ENCODE measurements at places on chromosomes 2 and 18.

- DNase-seq, result no peak
These were observed 31.5 kb downstream of the RBFA start for GRCh38 chr18:80065705-80066104.

DNA sequence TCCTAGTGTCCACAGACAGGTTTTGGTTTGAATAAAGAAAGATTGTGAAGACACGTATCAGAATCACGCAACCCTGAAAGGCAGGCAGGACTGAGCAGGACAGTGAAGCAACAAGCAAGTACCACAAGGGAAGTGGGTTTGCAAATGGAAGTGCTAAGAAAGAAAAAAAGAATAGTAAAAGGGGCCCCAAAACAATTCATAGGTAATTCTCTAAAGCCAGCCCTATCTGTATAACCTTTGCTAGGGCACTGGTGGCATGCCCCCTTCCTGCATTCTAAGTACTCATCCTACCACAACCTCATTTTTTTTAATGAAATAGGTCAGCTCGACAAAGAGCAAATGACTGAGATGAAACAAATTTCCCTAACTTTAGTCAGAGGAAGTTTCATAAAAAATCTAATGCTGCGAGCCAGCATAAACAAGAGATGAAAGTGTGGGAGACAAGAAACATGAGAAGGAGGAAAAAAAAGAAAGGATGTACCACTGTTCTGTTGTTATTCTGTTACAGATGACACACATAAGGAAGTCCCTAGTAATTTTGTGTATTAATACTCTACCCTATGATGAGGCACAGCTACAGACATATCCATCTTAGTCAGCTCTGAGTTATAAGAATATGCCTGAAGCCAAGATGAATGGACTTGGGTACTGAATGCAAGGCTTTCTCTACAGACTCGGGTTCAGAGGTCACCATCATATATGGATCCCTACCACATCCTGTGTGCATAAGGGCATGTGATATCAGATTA lies 32.2 kb downstream of the IKZF2 start:
- peak; percentile 73 for DNase-seq

DNA sequence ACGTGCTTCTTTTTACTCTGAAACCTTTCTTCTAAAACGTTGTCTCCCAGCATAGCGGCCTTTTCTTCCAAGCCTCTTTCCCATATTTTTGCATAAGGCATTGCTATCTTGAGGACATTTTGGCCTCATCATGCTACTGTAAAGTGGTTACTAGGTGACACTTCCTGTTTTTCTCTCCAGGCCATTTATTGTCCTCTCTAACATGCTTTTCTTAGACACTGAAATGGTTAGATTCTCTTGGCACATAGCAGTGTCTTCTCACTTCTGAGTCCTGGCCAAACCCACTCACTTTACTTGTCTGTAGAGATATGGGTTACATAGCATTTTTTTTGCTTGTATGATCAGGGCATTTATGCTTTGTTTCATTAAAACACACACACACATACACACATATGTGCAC lies 50.1 kb upstream of the KCNH7 start:
- DNase-seq, result no peak

DNA sequence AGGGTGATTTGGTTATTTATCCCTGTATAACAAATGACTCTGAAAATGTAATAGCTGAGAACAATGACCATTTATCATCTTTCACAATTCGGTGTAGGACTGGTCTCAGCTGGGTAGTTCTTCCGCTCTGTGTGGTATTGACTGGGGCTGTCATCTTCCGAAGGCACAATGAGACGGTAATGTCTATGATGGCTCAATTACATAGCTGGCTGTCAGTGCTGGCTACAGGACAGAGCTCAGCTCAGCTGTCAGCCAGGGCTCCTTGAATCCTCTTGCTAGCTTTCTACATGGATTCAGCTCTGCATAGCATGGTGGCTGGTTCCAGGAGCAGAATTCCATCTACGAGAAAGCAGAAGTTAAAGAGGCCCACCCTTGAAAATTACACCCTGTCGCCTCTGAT lies 483.8 kb downstream of the TDRD15 start:
- DNase-seq, result no peak

- DNase-seq, result no peak
These were observed 13.3 kb downstream of the RELCH start for GRCh38 chr18:62200121-62200914.

DNA sequence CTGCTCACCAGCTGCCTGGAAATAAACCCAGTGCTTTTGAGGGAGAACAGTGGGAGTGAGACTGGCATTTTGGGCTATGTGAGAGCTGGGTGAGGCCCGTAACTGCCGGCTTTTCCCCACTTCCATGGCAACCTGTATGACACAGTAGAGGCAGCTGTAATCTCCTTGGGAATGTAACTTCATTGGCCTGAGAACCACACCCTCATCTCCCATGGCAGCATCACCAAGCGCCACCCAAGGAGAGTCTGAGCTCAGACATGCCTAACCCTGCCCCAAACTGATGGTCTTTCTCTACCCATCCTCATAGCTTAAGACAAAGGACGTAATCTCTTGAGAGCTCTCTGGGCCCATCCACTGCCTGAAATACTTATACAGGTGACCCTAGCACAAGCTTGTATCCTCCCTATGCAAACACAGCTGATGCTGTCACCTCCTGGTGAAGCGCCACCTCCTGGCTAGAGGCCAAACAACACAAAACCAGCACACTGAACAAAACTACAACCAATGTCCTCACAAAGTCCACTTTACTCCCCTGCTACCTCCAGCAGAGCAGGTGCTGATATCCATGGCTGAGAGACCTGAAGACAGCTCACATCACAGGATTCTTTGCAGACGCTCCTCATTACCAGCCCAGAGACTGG lies 763.4 kb upstream of the NRXN1 start:
- DNase-seq, result peak; percentile 2

DNA sequence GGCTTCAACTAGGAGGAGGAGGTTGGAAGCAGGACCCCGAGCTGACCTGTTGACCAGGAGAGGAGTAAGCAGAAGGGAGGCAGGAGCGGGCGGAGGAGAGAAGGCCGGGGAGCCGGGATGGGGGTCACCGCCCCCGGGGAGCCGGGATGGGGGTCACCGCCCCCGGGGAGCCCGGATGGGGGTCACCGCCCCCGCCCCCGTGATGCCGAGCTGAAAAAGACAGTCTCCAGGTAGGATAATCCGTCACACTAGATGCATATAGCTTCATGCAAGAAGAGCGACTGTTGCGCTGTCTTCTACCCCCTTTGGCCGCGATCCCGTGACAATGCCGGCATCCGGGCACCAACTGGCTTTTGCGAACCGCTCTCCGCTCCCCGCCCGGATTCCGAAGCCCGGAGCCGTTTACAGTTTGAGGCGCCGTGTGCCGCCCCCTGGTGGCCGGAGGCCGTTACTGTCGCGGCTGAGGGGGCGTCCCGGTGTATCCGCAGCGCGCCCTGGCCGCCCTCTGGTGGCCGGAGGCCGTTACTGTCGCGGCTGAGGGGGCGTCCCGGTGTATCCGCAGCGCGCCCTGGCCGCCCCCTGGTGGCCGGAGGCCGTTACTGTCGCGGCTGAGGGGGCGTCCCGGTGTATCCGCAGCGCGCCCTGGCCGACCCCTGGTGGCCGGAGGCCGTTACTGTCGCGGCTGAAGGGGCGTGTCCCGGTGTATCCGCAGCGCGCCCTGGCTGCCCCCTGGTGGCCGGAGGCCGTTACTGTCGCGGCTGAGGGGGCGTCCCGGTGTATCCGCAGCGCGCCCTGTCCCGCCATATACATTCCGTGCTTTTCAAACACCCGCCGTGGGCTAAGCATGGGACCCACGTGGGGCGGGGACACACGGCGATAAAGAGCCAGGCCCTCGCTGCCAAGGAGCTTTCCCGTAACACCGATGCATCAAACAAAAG lies 89.6 kb downstream of the ACTR3 start:
- peak; percentile 82 for DNase-seq

DNA sequence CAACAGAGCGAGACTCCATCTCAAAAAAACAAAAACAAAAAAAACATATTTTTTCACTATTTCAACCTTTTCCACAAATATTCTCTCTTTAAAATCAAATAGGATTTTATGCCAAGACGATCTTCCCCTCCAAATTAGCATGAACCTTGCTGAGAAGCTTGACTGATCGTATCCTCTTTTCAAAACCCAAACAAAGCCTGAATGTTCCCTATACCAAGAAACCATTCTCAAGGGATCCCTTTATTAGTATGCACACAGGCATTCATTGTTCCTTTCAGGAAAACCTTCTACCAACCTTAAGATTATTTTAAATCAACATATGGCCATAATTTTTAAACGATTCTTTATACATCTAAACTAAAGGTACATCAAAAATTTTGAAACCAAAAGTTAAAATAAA lies 6.3 kb downstream of the SPIRE1 start:
- DNase-seq, result no peak

DNA sequence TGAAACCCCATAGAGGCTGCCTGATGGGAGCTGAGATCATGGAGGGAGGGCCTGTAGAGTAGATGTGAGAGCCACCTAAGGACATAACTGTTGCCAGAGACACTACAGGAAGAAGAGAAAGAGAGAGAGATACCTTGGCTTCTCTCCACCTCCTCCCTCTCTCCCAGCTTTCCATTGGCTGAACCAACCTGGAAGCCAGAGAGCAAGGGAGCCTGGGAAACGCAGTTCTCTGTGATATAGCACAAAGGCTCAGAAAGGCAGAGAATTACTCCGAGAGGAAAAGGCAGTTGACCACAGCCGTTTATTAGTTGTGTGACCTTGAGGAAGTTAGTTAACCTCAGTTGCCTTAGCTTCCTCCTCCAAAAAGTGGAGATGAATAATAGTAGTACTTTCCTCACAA lies 37.7 kb upstream of the MAT2A start:
- no peak for DNase-seq

- no peak for DNase-seq
These were observed 5.0 kb downstream of the SP9 start for GRCh38 chr2:174339561-174340399.

- DNase-seq, result peak; percentile 75
These were observed 251.3 kb downstream of the ANAPC1 start for GRCh38 chr2:111632661-111633060.

GRCh38 chr2:234679741-234680687 lies 183.1 kb upstream of the ARL4C start:
- no peak for DNase-seq

GRCh38 chr2:203446780-203447179 lies 88.3 kb downstream of the RAPH1 start:
- no peak for DNase-seq

DNA sequence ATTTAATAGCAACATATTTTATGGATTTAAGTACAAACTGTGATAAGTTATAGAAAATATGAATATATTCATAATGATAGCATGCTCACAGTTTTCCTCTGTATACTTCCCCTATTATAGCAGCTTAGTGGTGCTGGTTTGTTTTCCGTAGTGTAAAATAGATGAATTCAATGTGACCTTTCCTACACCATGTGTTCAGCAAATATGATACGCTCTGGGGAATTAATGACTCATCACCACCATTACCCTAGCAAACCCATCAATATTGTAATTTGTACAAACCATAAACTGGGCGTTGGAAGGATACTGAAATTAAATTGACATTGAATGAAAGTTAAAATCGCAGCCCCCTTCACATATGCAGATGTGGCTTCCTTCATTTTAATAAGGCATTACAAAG lies 58.7 kb upstream of the CDH19 start:
- no peak for DNase-seq

DNA sequence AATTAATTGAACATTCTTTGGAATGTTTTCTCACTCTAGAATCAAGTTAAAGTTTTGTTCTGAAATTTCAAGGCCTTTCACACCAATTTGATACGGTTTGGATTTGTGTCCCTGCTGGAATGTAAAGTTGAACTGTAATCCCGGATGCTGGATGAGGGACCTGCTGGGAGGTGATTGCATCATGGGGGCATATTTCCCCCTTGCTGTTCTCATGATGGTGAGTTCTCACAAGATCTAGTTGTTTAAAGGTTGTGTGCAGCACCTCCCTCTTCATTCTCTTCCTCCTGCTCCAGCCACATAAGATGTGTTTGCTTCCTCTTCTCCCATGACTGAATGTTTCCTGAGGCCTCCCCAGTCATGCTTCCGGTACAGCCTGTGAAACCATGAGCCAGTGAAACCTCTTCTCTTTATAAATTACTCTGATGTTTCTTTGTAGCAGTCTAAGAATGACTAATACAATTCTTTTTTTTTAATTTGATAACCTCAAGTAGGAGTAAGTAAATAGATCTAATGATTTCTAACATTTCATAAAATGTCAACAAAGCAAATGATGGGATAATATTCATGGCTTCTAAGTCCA lies 144.2 kb upstream of the CDH7 start:
- DNase-seq, result no peak

GRCh38 chr2:42238644-42239288 lies 69.6 kb downstream of the EML4 start:
- DNase-seq, result peak; percentile 62

DNA sequence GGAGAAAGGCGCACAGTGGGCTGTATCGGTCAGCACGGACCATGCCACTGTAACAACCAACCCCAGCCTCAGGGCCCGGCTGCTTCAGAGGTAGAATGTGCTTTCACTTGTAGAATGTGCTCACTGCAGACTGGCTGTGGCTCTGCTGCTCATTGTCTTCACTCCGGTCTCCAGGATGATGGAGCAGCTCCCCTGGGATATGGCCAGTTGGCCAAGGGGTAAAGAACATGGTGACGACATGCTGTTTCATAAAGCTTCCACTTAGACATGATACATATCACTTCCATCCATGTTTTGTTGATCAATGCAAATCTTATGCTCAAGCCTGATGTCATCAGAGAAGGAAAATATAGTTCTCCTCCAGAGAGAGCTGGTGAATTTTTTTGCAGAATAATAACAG lies 127.7 kb downstream of the SMAD2 start:
- DNase-seq, result no peak

GRCh38 chr18:38369772-38370690 lies 804.4 kb upstream of the CELF4 start:
- no peak for DNase-seq

DNA sequence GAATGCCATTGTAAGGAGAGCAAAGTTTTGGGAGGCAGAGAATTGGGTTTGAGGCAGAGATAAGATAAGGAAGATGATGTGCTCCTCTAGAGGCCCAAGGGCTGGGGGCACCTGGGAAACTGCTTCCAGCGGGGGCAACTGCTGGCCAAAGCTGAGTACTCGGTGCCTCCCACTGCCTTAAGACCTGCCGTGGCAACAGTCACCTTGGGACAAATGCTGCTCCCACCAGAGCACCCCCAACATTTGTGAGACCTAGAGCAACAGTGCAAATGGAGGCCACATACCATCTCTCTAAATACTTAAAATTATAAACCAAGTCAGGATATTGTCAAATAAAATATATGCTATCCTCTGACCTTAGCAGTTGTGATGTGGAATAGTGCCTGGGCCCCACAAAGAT lies 127.1 kb downstream of the CAPN13 start:
- no peak for DNase-seq
